Caco-2 (cell line): ENCODE measurements at places on chromosomes 12 and 14.

GRCh38 chr12:106082216-106083175 is 56.3 kb downstream of the NUAK1 start:
- no peak for DNase-seq

- DNase-seq: no peak
Measured at GRCh38 chr12:47878293-47878917, 26.4 kb downstream of the VDR start.

DNA sequence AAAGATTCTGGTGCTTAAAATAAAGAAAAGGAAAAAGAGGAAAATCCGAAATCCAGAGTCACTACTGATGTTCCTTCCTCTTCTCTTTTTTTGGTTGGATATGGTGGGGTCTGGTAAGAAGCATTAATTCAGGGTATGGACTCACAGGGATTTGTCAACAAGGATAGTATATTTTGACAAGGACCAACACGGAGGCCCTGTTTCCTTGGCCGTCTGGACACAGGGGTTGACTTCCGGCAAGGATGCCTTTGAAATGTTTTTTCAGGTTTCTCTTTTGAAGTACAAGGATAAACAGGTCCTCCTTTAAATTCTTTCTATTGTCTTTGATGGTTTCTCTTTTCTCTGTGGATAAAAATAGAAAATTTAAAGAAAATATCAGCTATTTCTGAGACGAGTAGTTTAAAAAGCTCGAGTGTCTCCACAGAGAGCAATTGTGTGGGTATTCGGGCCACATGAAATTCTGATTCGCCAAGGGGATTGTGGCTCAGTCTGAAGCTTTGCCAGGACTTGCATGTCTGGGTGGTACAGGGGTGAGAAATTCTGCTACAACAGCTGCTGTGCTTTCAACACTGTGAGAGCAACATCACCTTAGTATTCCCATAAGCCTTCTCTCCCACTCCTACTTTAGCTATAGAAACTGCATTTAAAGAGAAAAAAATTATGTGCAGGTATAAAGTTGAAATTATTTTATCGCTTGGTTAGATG is 88.5 kb upstream of the CSRP2 start:
- DNase-seq: no peak

- no peak for DNase-seq
Measured at GRCh38 chr14:66425402-66425801, 60.8 kb upstream of the CCDC196 start.

DNA sequence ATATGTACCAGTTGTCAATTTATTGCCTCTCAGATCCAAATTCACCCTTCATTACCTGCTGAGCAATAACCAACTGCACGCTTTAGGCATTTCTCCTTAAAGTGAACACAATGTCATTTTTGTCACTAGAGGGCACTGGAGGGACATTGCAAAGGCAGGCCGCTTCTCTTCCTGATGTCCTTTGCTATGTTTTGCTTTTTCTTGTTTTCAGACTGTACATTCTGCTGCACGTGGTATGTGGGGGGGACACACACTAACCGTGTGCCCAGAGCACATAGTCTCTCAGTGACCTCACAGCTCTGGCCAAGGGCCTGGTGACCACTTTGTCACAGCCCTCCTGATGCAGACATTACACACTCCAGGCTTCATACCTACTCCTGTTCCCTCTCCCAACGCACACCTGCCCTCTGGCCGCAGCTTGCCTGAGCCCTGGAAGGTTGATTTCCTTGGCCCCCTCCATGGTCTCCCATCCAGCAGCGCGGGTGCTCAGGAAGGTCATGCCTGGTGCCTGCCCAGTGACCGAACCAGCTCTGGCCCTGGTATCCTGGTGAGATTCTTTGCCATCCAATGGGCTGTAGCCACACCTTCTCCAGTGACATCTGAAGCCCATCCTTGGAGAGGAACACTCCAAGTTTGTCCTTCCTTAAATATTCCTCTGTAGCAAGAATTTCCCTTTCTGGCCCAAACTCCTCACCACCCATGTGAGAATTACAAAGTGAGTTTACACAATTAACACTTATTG is 39.9 kb downstream of the MYO1H start:
- no peak for DNase-seq

DNA sequence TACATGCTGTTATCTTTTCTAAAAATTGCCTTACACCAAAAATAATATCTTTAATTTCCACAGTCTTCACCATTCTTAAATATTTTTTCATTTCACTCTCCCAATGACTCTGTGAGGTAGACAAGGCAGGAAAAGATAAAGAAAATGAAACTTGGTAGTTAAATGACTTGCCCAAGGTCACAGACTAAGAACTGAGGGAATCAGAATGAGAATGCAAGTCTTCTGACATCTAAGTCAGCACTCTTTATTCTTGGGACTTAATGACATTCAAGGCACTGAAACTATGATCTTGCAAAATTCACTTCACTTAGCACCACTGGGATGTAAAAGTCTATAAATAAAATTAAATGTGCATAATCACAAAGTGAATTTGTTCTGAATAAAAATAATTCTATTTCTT is 104.5 kb downstream of the SLC2A13 start:
- no peak for DNase-seq

DNA sequence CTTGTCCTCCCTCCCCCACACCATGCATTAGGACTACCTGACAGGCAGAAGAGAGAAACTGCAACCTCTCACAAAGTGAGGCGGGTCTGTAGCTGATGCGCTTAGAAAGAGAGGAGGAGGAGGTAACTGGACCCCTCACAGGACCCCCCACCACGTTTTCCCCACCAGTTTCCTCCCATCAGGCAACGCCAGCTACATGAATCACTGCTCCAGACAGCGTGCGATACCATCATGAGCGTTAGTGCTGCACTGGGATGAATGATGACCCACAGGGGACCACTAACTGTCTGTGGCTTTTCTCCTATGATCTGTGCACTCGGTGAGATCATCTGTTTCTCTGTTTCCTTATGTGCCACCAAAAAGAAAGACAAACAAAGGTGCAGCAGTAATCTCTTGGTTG is 77.7 kb downstream of the KCNK10 start:
- no peak for DNase-seq

DNA sequence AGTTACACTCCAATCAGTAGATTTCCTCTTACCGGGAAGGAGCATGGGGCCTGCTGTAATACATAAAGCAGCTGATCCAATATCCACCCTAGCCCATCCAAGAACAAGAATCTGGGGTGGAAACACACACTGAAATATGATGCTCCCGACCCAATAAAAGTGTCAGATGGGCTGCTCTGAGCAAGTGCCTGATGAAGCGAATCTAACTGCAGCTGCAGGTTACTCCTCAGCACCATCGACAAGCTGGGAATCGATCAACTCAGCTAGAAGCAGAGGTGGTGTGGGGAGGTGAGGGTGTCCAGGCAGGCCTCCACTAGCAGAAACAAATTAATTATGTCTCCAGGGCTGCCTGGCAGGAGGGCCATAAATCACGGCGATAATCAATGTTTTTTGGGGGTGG is 64.0 kb upstream of the WSCD2 start:
- DNase-seq: no peak
